Motor neuron (in vitro differentiated cells): ENCODE measurements at places on chromosomes 2 and 18.

DNA sequence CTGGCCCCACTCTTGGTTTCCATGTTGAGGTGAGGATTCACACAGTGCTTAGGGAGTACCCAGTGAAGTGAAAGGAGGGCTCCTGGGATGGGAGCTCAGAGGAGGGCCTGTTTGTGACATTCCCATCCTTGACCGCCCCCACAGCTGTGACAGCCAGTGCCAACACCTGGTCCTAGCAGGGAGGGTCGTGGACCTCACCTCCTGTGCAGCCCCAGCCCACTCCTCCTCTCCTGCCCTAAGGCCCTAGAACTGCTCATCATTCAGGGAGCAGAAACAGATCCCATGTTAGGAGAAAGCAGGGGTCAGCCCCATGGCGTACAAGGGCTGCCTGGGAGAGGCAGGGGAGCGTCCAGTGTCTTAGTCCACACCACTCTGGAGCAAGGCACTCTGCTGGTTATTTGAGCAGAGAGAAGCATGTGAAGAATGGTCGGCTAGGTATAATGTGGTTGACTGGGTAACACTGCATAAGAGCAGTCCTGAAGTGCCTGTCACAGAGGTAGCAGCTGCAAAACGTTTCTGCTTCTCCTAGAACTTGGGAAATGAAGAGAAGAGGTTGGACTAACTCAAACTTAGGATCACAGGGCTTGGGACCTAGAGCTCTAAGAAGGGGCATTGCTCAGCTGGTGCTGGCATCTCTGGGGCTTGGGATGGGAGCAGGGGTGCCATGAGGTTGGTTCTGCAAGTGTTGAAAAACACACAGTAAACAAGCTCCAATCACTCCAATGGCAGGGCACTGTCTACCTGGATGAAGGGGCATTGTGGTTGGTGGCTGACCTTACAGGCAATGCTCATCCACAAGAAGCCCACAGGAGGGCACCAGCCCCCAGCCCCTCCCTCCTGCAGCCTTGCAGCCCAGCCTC, 55.6 kb downstream of the FAM168B start:
- no peak for ATAC-seq

DNA sequence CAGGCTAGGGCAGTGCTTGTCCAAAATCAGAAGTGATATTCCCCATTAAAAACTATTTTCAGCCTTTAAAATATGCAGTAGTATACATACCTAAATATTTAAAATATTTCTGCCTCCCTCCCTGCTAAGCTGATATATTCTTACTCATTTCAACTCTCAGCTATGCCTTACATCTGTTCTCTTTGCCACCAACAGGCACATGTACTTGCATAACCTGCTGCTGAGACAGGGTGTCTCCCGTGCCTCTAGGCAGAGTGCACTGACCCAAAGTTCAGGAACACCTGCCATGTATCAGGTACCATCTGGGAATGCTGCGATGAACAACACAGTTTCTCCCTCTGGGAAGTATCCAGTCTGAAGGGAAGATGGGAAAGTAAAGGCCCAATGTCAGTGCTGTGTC, 91.7 kb downstream of the STK39 start:
- no peak for ATAC-seq

GRCh38 chr18:58635891-58636290, 7.0 kb upstream of the ALPK2 start:
- ATAC-seq = no peak

DNA sequence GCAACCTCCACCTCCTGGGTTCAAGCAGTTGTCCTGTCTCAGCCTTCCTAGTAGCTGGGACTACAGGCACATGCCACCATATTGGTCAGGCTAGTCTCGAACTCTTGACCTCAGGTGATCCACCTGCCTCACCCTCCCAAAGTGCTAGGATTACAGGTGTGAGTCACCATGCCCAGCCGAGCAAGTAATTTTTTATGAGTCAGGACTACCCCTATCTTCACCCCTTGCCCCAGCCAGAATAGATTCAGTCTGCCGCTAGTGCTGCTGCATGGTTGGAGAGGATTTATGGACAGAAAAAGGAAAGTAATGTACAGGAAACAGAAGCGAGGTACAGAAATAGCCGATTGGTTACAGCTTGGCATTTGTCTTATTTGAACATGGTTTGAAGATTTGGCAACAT, 48.9 kb downstream of the BMPR2 start:
- no peak for ATAC-seq

DNA sequence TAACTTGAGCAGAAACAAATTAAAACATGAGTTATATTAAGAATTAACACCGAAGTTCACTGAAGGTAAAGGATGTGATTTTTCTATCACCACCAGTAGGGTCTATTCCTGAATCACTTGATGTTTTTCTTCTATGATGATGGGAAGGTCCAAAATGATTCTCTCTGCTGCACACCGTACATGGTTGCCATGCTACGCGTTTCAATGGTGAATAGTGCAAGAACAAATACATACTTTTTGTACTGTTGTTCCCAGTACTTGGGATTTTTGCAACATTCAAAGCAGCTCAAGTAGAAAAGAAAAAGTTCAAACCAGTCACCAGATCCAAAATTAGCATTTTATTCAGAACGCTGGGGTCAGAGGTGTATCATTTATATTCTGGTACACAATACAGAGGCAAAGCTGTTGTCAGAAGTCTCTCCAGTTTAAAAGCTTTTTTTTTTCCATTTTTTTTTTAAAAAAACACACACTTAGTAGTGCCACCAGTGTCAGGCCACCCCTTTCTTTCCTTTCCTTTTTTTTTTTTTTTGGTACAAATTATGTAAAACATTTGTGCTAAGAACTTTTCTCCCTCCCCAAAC, 226.2 kb downstream of the CDH2 start:
- peak; percentile 97 for ATAC-seq

- ATAC-seq = no peak
These were observed 1391.1 kb downstream of the SUCLG1 start for GRCh38 chr2:83067947-83068346.

- no peak for ATAC-seq
These were observed 38.4 kb upstream of the ITGAV start for GRCh38 chr2:186551323-186552050.

DNA sequence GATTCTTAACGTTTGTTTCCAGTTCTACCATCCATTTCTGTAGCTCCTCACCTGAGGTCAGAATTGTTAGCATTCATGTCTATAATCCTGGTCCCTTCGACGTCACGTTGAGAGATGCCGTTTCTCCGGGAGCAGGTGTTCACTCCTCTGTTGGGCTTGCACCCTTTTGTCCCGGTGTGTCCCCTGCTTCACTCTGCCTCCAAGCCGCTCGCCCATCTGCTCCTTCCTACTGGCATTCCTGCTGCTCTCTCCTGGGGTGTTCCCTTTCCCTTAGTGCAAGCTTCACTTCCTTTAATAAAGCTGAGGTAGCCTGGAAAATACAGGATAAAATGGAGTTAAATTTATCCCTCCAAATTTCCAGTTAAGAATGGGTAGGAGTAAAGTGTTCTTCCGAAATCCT, 61.9 kb upstream of the CABYR start:
- no peak for ATAC-seq

- no peak for ATAC-seq
These were observed 171.6 kb downstream of the VAPA start for GRCh38 chr18:10085416-10085815.

GRCh38 chr2:216615298-216616082, 17.7 kb upstream of the IGFBP2 start:
- no peak for ATAC-seq

- no peak for ATAC-seq
These were observed 172.9 kb downstream of the EPHA4 start for GRCh38 chr2:221399183-221399582.

GRCh38 chr2:86543793-86544192, 19.4 kb downstream of the CHMP3 start:
- ATAC-seq = no peak
